Sigmoid colon (tissue), 7 donors: ENCODE measurements at places on chromosomes 2 and 18. TPM values are rescaled to one million over a fixed set of nuclear protein-coding genes. Genes with fewer than 3 reads are reported as not detected.

RAD51AP2 gene
- total RNA-seq: not detected

HAAO gene
- 2.5 TPM for total RNA-seq

C1GALT1C1L gene
- 1.1 TPM for total RNA-seq

PPP1R1C gene
- not detected for total RNA-seq

TMEM163 gene
- 1.4 TPM for total RNA-seq

TRIM54 gene
- not detected for total RNA-seq

TMEM200C gene
- 0.66 TPM for total RNA-seq

ALPG gene
- total RNA-seq: not detected

CRYGD gene
- total RNA-seq: not detected

IL18RAP gene
- 1.3 TPM for total RNA-seq

PUM2 gene
- 73.4 TPM for total RNA-seq

CYRIA gene
- total RNA-seq: 12.5 TPM

SCN2A gene
- total RNA-seq: 0.33 TPM

LINC00305 gene
- total RNA-seq: not detected

GLI2 gene
- 2.9 TPM for total RNA-seq

CAPN10 gene
- total RNA-seq: 17.2 TPM

CBLN2 gene
- total RNA-seq: 6.4 TPM

GPR45 gene
- not detected for total RNA-seq

AP1S3 gene
- total RNA-seq: not detected

PRKAG3 gene
- total RNA-seq: not detected

LRP2 gene
- not detected for total RNA-seq

DQX1 gene
- not detected for total RNA-seq

IL1RL2 gene
- total RNA-seq: not detected

IL36B gene
- not detected for total RNA-seq

ANKRD29 gene
- total RNA-seq: 6.5 TPM

ICOS gene
- not detected for total RNA-seq

GAREM2 gene
- total RNA-seq: 4.4 TPM

SOWAHC gene
- 21.4 TPM for total RNA-seq

EML6 gene
- 1.1 TPM for total RNA-seq

MAP2 gene
- 14.1 TPM for total RNA-seq

CGREF1 gene
- 1.4 TPM for total RNA-seq

HOXD9 gene
- total RNA-seq: 10.6 TPM

SIX3 gene
- not detected for total RNA-seq

KIF3C gene
- 9.4 TPM for total RNA-seq

ACMSD gene
- total RNA-seq: not detected

KATNAL2 gene
- 4.3 TPM for total RNA-seq

CREB1 gene
- 51.0 TPM for total RNA-seq

SLC4A3 gene
- total RNA-seq: 5.0 TPM

SEMA4C gene
- 69.0 TPM for total RNA-seq

HOXD13 gene
- total RNA-seq: 33.5 TPM

CHRND gene
- total RNA-seq: not detected

CDH20 gene
- under 0.01 TPM for total RNA-seq

B3GNT7 gene
- 3.8 TPM for total RNA-seq

GDF7 gene
- 0.71 TPM for total RNA-seq

COL5A2 gene
- 164 TPM for total RNA-seq

IRS1 gene
- 18.5 TPM for total RNA-seq

ANKMY1 gene
- 6.7 TPM for total RNA-seq

HOXD12 gene
- total RNA-seq: 1.8 TPM

REG1B gene
- total RNA-seq: not detected

MARCO gene
- total RNA-seq: 16.6 TPM

SLC9A4 gene
- not detected for total RNA-seq

GAL3ST2 gene
- total RNA-seq: 0.68 TPM

NEU4 gene
- total RNA-seq: 0.36 TPM

CABYR gene
- 1.3 TPM for total RNA-seq

POTEI gene
- total RNA-seq: not detected

TXNDC2 gene
- not detected for total RNA-seq

MGAT5 gene
- total RNA-seq: 30.4 TPM
